ENCODE measurements at places on chromosomes 5 and 9.

DNA sequence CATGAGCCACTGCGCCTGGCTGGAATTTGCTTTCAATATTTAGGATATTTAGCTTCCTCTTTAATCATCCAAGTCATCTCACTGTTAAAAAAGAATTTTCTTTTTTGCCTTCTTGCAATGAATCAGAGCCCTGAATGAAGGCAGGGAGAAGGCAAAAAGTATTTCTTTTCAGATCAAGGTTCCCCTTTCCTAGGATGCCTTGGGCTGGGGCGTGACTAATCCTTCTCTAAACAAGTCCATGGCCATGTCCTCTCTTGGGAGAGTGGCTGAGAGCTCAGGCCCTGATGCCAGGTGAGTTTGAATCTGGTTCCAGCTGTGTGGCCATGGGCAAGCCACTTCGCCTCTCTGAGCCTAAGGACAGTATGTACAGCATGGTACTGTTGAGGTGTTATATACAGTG, 84.8 kb upstream of the NEURL1B start:
- ATAC-seq, result no peak

GRCh38 chr5:102902135-102902448, 147.0 kb downstream of the PAM start:
- ATAC-seq, result no peak

DNA sequence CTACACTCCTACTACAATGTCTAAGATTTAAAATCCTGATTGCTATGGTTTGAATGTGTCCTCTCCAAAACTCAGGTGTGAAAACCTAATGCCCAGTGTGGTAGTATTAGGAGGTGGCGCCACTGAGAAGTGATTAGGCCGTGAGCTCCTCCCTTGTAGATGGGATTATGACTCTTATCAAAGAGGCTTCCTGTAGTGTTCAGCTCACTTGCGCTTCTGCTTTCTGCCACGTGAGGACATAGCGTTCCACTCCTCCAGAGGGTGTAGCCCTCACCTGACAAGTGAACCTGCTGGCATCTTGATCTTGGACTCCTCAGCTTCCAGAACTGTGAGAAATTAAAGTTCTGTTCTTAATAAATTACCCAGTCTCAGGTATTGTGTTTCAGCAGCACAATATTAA, 33.0 kb upstream of the WHRN start:
- ATAC-seq, result no peak

GRCh38 chr5:76384189-76384588, 18.9 kb upstream of the IQGAP2 start:
- ATAC-seq, result no peak

GRCh38 chr9:2765250-2765880, 48.1 kb downstream of the KCNV2 start:
- no peak for ATAC-seq

GRCh38 chr5:88393716-88394535, 125.3 kb upstream of the TMEM161B start:
- no peak for ATAC-seq

GRCh38 chr9:115137526-115137925, 19.6 kb upstream of the TNC start:
- no peak for ATAC-seq

GRCh38 chr9:4927701-4928100, 57.4 kb upstream of the JAK2 start:
- no peak for ATAC-seq

DNA sequence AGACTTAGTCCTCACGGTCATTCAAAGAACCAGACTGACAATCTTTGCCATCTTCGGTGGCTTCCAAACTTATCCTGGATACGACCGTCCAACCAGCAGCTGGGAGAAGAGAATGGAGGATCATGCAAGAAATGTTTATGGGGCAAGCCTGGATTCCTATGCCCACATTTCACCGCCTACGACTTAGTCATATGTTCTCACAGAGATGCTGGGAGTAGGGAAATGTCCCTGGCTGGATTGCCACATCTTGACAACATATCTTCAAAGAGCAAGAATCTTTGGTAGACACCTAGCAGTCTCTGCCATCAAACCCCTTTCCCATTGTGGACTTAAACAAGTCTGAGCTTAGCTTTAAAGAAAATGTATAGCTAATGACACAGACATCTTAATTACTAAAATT, 5.0 kb downstream of the MED7 start:
- no peak for ATAC-seq

DNA sequence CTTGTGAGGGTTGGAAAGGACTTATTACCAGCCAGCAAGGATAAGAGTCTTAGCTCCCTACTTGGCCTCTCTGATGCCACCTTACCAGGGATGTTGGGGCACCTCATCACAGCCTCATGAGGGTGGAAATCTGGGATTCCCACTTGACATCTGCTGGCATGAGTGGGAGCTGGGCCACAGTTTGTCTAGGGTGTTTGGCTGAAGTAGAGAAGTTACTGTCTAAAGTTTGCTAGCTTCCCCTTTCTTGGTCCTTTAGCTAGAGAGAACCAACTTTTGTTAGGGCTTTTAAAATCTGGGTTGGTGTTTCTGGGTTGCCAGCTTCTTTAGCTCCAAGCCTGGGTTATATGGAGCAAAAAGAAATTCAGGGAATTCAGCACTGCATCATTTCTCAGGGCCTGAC, 57.5 kb upstream of the GNA14 start:
- ATAC-seq, result no peak

- peak; percentile 80 for ATAC-seq
These were observed 128.0 kb downstream of the FANCC start for GRCh38 chr9:95189251-95190098.

- no peak for ATAC-seq
These were observed 15.6 kb upstream of the COL5A1 start for GRCh38 chr9:134626069-134626423.

DNA sequence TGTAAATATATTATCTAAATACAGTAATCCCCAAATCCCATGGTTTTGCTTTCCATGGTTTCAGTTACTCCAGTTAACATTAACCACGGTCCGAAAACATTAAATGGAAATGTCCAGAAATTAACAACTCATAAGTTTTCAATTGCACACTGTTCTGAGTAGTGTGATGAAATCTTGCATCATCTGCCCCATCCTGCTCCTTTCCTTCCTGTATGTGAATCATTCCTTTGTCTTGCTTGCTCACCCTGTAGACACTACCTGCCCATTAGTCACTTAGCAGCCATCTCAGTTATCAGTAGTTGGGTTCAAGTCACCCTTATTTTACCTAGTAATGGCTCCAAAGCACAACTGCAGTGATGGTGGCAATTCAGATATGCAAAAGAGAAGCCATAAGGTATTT, 1568.5 kb upstream of the WWC1 start:
- no peak for ATAC-seq

GRCh38 chr5:57539281-57539701, 56.7 kb upstream of the ACTBL2 start:
- ATAC-seq, result no peak

DNA sequence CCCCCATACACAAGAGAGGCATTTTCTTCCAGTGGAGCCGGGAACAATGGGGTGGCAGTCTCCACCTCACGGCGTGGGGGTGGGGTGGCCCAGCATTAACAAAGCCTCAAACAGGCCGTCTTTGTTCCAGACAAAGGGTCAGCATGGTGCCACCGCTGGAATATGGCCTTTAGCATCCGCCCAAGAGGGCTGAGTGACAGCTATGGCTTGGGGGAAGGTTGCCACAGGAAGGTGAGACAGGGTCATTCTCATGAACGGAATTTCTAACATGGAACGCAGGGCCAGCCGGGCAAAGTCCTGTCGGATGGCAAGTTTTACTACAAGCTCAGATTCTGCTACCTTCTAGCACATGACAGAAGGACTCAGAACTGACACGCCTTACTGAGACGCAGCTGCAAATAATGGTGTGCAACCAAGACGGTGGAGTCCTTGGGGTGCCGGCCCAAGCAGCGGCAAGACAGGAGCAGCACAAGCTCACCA, 64.0 kb downstream of the OTULIN start:
- no peak for ATAC-seq

DNA sequence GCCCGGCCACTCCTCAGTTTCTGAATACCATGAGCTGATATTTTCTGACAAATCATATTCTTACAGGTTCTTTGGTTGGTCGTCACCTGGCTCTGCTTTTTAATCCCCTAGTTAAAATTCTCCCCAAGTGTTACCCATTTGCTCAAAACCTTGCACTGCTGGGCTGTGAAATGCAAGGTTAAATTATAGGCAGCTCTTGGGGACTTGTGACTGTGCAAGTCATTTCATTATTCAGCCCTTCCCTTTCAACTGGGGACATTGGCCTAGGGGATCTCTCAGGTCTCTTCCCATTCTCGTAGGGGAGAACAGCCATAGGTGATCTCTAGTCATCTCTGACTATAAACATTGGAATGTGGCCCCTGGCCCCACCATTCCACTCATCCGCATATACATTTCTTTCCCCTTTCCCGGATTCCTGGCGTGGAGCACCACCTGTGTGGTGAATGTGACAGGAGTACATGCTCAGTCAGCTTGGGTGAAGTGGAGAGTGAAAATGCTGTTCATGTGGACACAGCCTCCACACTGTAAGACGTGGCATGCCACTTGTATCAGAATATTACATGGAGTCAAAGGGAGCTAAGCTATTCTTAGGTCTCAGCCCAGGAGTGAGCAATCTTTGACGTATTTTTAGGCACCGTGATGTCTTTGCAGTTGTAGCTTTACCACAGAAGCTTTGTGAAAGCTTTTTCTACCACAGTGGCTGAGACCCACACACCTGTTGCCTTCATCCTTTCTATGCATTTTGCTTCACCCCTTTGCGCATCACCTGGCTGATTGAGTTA, 386.7 kb downstream of the KDM4C start:
- no peak for ATAC-seq

- ATAC-seq, result no peak
These were observed 144.3 kb downstream of the HSD17B3 start for GRCh38 chr9:96157675-96158074.

DNA sequence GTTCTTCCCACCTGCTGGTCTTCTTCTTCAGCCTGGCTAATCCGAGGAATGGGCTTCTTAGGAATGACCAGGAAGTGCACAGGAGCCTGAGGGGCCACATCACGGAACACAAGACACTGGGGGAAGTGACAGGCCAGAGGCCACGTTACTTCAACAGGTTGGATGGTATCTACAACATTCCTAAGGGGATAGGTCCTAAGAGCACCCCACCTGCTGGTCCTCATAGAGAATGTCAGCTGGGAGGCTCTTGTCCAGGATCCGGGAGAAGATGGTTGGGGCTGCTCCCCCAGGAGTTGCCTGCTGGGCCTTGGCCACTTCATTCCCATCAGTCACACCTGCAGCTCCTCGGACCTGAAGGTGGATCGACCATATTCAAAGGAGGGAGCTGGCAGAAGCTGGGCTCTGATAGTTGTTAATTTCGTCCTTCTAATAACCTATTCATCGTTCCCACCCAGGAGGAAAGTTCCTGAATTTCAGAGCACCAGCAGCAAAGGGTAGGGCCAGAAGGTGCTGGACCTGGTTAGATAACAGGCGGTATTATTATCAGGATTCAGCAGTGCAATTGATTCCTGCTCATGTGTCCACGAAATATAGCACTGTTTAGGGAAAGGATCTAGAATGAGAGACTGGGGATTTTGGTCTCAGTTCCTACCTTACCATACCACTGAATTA, 1.3 kb downstream of the HINT2 start:
- no peak for ATAC-seq

DNA sequence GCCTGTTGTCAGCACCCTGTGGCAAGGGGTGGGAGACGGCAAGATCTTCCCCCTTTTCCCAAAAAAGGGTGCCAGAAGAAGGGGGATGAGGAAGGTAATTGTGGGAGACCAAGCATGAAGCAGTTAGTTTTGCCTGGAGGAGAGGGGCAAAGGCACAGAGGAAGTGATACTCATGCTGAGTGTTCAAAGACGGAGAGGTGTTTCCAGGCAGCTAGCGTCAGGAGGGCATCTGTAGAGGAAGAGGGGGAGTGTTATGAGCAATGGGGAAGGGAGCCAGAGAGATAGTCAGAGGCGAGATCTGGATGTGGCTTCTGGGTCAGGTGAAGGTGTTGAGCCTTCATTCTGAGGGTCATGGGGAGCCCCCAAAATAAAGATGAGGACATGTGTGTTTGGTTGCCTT, 26.9 kb upstream of the ADAM19 start:
- ATAC-seq, result no peak

DNA sequence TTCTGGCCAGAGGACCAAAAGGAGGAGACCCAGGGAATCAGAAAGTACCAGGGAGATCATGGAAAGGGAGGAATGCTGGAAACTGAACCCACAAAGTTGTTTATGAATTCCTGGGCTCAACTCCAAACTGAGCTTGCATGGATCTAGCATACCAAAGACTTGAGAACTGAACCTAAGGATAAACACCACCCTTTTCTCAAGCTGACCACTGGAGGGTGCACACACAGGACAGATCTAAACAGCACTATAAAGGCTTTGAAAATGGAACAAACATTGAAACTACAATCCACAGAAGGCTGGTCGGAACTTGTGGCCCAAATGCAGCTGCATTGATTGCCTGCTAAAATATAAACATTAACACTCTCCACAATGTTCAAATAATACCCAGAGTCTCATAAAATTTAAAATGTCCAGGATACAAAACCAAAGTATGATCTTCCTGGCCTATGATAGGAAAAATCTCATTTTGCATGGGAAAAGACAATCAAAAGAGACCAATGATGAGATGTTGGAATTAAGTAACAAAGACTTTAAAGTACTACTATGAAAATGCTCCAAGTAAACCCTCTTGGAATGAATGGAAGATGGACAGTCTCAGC, 15.6 kb upstream of the IRF1 start:
- ATAC-seq, result peak; percentile 81

- no peak for ATAC-seq
These were observed 131.9 kb downstream of the UGCG start for GRCh38 chr9:112028242-112029221.

- no peak for ATAC-seq
These were observed 37.6 kb downstream of the ACER2 start for GRCh38 chr9:19446361-19446861.

- no peak for ATAC-seq
These were observed 12.6 kb upstream of the FYB1 start for GRCh38 chr5:39231705-39232525.

- no peak for ATAC-seq
These were observed 16.9 kb upstream of the SLC22A4 start for GRCh38 chr5:132277256-132277655.

GRCh38 chr9:25556540-25556939, 121.7 kb downstream of the TUSC1 start:
- ATAC-seq, result no peak

GRCh38 chr5:141608557-141608956, 10.2 kb downstream of the DIAPH1 start:
- ATAC-seq, result no peak

DNA sequence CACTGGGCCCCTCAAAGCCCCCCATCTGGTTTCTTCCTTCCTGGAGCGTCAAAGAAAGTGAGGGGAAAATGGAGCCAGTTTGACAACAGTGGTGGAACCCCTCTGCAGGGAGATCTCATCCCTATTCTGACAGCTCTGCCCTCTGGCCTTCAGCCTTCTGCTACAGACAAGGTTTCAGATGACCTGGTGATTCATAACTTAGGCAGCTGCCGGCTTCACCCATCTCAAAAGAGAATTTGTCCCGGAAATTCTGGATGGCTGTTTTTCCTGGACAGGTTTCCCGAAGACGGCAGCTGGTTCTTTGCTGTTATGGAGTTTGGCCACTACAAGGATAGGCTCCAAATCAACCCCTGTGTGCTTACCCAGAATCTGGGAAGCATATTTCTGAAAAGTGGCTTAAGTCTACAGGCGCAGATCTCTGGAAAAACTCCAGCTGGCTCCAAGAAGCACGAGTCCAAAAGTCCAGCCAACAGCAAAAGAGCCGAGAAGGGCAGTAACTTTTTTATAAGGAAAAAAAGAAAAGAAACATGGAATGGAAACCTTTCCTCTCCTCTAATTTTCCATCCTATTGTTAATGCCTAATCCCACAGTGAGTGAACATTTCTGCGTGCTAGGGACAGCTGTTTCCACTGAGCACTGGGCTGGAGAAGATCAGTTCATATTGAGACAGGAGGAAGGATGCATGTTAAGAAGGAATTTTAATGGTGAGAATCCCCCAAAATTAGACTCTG, 54.5 kb downstream of the ZNF366 start:
- ATAC-seq, result peak; percentile 87

All from gastroesophageal sphincter (tissue), 4 donors.